CD4-positive, CD25-positive, alpha-beta regulatory T cell (primary cell): ENCODE measurements at places on chromosomes 6 and 20.

- no peak for DNase-seq
These were observed 18.3 kb upstream of the CITED2 start for GRCh38 chr6:139392794-139393193.

- DNase-seq, result peak; percentile 24
These were observed 136.3 kb upstream of the ZNF184 start for GRCh38 chr6:27608916-27609883.

- DNase-seq, result no peak
These were observed 205.9 kb upstream of the ECI2 start for GRCh38 chr6:4341078-4341797.

DNA sequence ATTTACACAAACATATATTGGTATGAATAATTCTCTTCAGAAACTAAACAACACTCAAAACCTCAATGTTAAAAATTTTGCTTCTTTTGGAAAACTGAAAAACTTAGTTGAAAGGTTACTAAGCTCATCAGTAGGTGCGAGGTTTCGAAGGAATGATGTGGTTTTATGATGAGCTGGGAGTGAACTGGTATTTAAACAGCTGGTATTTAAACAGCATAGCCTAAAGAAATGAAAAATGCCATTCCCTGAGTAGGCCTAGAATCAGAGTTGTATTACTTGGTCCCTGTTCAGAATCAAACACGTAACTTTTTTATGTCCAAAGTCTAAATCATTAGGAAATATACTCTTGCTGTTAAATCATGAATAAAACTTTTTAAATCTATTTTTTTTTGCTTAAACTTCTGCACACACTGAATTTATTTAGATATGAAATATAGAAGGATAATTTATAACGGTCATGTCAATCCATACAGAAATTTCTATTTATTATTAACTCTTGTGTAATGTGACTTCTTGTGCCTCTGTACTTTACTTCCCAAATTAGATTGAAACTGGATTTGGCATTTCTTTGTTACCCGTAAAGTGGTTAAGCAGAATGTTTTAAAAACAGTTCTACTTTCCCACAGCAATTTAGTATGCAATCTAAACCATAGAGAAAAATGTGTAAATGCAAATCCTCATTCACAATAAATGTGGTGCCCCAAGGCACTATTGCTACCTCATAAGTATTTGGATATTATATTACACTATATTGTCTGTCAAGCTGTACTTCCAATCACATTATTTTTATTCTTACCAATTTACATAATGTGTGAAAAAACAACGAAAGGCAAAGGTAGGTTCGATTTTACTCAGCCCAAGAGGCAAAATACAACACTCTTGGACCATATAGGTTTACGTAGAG lies 124.1 kb downstream of the HS3ST5 start:
- no peak for DNase-seq

DNA sequence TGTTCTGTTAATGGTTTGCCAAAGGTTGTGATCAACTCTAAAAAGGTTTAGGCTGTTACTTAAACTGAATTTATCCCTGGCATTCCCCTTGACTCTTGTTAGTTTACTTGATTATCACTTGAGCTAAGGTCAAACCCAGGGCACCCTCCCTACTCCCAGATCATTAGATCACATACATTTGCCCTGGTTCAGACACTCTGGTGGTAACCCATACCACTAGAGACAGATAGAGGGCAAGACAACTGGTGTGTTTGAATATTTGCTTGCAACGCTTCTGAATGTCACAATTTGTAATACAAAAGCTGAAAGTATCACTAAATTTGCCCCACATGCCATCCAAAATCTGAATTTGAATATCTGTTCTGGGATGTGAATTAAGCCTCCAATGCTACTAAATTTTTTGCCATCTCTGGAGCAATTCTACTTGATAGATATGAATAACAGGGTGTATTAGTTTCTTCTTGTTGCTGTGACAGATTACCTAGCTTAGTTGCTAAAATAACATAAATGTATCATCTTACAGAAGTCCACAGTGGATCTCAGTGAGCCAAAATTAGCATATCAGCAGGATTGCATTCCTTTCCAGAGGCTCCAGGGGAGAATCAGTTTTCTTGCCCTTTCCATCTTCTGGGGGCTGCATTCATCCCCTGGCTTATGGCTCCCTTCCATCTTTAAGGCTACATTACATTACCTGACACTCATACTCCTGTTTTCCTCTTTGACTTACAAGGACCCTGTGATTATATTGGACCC lies 45.4 kb downstream of the FIG4 start:
- no peak for DNase-seq

DNA sequence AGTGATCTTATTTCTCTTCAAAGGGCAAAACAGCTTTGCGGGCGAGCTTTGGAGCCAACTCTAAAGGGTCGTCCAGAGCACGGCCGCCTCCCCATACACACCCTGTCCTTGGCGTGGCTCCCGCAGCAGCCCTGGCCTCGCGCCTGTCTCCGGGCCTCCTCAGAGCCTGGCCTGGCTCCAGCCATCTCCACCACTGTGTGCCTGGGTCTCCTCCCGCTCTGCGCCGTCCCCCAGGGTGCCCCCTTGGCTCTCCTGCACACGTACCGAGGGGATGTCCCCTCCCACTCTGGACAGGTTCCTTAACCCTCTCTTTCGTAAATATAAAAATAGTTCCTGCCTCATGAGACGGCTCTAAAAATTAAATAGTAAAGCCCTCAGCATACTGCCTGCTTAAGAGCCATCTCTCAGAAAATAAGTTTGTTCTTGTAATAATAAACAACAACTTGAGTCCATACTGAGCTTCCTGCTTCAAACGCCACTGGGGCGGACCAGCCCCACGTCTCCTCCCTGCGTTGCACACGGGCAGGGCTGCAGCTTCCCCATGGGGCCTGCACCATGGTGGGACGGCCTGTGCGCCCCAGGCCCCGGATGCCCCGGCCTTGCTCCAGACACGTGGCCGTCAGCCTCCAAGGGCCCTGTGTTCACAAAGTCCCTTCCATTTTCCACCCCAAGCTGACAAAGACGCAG lies 226.2 kb downstream of the TTLL2 start:
- DNase-seq, result no peak

GRCh38 chr6:148345176-148345575 lies 2.5 kb downstream of the SASH1 start:
- no peak for DNase-seq

GRCh38 chr20:44692932-44693480 lies 22.2 kb upstream of the CCN5 start:
- no peak for DNase-seq

DNA sequence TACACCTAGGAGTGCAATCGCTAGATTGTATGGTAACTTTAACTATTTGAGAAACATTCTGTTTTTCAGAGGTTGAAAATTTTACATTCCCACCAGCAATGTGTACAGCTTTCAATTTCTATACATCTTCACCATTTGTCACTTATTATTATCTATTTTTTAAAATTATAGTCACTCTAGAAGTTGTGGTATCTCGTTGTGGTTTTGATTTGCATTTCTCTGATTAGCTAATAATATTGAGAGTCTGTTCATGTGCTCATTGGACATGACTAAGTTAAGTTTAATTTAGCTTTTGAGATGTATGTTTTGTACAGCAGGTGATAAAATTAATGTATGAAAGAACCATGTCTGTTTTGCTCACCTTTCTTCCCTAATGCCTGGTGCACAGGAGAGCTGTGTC lies 34.8 kb upstream of the PLCB1 start:
- no peak for DNase-seq

GRCh38 chr6:113385020-113385431 lies 472.1 kb upstream of the MARCKS start:
- DNase-seq, result no peak

- DNase-seq, result no peak
These were observed 24.1 kb upstream of the PAX1 start for GRCh38 chr20:21681234-21681921.

DNA sequence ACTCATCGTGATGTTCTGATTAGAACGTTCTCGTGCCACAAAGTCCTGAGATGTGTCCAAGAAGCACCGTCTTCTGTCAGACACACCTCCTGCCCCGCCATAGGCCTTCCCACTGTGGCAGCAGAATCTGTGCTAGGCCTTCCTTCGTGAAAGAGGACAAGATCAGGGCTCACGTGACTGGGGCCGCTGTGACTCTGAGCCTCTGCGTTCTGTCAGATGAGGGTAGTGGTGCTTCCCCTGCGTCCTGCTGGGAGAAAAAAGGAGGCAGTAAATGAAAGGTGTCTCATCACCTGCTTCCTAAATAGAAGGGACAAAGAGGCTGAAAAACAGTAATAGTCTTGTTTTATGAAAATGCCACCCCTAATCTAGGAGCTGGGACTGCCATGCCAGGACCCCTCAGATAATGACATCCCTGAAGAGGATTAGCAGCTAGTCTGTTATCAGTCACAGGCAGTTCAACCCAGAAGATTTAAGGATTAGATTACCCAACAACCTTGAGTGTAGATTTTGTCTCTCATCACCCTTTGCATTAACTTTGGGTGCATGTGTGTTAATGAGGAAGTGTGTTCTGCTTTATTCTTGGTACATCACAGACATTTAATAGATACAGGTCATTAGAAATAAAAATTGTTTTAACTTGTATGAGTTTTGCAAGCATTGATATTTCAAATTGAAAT lies 4.1 kb downstream of the DNAJC5 start:
- DNase-seq, result no peak

- no peak for DNase-seq
These were observed 183.6 kb upstream of the PRDM1 start for GRCh38 chr6:105902401-105903031.

- DNase-seq, result no peak
These were observed 39.2 kb downstream of the KCNK5 start for GRCh38 chr6:39189915-39190544.

DNA sequence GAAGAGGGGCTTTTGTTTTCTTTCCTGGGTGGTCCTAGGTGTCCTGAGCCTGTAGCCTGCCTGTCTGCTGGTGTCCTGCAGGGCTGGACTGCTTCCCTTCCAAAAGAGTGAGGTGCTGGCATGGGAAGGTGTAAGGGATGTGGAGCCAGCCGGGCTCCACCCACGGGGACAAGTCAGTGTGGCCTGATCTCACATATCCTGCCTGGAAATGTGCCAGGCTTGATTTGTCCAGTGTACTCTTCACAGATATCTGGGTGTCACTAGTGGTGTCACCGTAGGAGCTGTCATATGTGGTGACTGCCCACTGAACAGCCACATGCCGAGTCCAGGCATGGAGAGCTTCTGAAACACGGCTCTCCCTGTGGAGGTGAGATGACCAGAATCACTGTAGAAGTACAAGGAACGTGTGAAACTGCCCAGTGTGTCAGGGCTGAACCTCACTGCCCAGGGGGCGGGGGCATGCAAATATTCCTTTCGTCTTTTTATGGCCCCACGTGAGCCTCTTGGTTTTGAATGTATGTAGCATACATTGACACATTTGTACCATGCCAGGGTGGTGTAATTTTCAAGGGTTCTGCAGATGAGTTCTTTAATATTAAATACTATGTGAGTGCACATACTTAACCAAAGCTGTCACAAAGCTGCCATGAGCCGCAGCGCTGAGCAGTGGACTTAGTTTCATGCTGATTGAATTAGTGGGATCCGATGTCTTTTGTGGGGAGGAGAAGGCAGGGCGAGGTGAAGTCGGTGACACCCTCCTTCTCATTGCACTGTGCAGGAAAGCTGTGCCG lies 55.8 kb downstream of the CDH4 start:
- no peak for DNase-seq

DNA sequence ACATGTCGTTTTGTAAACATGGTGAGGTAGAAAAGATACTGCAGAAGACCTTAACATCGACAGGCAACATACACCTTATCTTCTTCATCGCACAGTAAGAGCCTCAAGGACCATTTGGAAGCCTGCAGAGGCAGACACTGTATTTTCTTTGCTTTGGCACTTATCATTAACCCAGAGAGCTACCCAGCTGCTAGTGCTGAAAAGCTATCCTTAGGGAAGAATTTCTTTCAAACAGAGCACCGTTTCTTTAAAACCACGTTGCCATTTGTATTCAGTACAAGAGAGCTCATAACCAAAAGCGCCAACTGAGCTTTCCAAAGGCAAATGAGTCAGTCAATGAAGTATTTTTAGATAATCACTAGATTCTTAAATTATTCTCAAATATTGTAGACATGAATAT lies 306.6 kb downstream of the EPM2A start:
- no peak for DNase-seq

GRCh38 chr6:34229877-34230276 lies 6.8 kb upstream of the HMGA1 start:
- no peak for DNase-seq

DNA sequence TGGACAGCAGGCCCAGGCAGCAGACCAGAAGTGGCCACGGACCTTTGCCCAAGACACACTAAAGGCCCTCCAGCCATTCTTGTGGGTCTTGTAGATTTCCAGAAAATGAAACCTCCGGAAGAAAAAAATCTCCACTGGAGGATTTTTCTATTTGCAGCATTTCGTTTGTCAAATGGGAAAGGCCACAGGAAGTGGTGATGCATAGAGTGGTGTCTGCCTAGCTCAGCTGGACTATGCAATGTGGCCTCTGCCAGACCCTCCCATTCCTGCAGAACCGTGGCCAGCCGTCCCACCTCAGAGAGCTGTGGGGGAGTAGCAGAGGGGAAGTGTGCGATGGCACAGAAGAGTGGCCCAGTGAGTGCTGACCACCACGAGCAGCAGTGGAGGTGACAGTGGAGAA lies 24.0 kb upstream of the INSM1 start:
- DNase-seq, result no peak

- DNase-seq, result no peak
These were observed 683 bp upstream of the GCNT2 start for GRCh38 chr6:10520468-10520867.
